Lower leg skin (tissue), 4 donors: ENCODE measurements at places on chromosomes 11 and 22. TPM values are rescaled to one million over a fixed set of nuclear protein-coding genes. Genes with fewer than 3 reads are reported as not detected.

DNA sequence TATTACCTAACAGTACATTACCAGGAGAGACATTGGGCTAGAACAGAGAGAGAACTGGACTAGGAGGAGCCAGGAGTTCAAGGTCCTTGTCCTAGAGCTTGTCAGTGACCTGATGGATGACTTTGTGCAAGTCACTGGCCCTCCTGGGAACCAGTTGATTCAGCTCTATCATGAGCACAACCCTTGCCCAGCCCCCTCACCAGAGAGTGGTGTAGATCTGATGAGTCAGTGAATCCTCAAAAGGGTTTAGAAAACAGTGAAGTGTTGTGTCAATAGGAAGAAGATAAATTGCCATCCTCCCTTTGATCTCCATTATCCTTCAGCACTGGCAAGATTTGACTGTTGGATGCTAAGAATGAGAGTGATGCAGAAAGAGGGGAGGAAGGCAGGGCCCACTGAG lies 24.3 kb downstream of the NEU3 start:
- no peak for DNase-seq

DNA sequence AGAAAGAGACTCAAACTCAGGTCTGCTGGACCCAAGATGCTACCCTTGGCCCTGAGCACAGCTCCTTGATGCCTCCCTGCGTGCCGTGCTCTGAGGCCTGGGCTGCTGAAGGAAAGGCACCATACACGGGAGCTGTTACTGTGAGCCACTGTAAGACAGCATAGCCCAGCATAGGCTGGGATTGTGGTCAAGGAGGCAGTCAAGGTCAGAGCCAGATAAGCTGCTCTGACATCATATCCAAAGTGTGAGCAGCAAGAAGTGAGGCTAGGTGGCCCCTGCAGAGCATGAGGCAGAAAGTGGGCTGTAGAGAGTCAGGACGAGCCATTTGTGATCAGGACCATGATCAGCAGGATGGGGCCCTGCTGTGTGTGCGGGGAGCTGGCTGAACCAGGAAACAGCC lies 7.7 kb downstream of the SLC22A8 start:
- no peak for DNase-seq

GRCh38 chr11:11089805-11090204 lies 232.0 kb upstream of the ZBED5 start:
- DNase-seq: no peak

DNA sequence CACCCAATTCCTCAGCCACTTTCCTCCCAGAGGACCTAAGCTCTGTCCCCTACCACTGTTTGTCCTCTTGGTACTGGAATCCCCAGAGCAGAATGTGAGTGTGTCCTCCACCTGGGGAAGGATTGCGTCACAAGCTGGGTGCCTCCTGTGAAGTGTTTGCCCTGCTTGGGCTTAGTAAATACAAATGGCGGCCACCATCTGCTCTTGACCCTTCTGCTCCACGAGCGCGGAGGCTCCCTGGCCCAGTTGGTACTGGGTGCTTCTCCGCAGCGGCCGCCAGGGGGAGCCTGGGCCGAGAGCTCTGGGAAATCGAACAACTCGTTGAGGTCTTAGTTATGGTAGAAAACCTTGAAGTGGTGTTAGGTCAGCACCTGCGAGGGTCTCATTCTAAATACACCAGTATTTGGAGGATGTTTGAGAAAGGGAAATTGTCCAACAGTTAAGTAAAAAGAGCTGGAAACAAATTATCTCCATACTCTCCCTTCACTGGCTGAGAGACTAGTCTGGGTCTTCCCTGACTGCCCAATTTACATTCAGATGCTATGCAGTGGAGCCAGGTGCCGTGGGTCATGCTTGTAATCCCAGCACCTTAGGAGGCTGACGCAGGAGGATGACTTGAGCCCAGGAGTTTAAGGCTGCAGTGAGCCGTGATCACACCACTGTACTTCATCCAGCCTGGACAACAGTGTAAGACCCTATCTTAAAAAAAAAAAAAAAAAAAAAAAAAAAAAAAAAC lies 74.6 kb upstream of the TEAD1 start:
- peak; percentile 87 for DNase-seq

DGAT2 gene
- total RNA-seq: 306 TPM

DNA sequence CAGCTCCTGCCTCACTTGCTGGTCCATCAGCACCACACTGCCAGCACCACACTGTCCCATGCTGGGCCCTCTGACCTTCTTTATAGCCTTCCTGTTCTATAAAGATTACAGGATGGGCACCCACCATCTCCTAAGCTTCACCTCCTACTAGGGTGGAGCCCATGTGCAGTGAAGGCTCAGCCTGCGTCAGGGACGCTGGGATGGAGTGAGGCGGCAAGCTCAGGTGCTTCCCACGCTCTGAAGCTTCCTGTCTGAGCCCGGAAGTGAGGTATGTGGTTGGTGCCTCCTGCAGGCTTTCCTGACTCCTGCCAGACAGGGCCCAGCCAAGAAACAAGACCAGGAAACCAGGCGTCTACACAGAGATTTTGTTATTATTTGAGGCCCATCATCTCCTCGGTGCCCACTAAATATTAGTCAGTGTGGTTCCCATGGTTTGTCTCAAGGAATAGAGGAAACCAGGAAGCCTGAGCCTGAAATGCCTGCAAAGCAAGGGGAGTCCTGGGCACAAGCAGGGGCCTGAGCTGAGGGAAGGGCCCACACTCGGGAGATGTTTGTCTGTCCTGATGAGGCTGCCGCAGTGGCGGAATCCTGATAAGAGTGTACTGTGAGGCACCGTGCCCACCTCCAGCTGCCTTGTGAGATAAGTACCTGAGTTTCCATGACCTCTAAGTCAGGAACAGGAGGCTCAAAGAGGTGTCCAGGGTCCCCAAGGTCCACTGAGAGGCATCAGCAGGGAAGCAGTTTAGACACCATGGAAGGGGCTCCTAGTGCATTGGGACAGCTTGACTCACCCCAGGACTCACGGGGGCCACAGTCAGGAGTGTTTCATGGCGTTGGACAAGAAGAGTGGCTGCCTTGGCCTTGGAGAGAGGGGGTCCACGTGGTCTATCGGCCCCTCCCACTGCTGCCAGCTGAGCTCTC lies 22.0 kb downstream of the RSPH14 start:
- no peak for DNase-seq

DNA sequence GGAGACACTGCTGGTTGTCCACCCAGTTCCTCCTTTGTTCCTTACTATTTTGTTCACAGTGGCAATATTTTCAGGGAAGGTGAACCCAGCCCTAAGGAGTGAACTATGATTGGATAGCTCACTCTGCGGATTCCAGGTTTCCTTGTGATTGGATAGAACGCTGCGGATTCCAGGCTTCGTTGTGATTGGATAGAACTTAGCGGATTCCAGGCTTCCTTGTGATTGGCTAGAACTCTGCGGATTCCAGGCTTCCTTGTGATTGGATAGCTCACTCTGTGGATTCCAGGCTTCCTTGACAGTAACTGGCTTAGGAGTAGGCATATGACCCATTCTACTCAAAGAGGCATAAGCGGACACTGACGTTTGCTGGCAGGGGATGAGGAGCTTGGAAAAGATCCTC lies 28.6 kb upstream of the ADA2 start:
- no peak for DNase-seq

DNA sequence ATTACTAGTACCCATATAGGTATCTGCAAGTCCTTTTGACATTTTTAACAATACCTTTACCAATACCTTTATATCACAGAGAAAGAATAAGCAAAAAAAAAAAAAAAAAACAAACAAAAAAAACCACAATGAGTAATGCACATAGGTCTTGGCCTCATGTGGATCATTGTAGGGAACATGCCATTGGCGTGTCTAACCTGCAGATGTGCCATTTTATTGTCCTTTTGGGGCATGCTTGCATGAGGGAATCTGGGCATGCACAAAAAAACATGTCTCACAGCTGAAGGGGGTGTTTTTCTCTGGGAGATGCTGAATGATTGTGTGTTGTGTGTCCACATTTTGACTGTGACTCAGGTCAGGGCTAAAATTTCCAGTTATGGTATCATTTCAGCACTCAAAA lies 361.6 kb downstream of the GUCY1A2 start:
- DNase-seq: no peak

- DNase-seq: no peak
These were observed 235.9 kb upstream of the ARHGAP20 start for GRCh38 chr11:110948112-110948511.

IL17REL gene
- not detected for total RNA-seq

GRCh38 chr11:118609380-118610224 lies 2.2 kb downstream of the PHLDB1 start:
- DNase-seq: peak; percentile 88

DNA sequence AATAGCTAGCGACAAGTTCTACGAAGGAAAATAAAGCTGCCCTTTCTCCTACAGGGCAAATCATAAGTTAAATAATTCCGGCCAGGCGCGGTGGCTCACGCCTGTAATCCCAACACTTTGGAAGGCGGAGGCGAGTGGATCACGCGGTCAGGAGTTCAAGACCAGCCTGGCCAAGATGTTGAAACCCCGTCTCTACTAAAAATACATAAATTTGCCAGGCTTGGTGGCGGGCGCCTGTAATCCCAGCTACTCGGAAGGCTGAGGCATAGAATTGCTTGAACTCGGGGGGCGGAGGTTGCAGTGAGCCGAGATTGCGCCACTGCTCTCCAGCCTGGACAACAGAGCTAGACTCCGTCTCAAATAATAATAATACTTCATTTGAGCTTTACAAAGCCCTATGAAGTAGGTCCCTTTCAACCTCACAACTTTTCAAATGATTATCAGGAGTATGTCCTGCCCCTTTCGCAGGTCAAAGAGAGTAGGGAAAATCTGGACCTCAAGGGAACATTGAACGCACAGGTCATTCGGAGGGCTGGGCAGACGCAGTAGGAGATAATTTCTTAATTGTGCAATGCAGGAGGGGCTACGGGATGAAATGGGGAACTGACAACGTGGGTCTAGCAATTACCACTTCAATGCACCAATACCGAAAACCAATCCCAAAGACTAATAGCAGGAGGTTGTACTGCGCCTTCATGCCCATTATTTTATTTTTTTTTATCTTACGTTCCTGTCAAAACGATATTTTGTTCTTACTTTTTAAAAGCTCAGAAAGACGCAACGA lies 590 bp downstream of the COMMD9 start:
- no peak for DNase-seq

RAG2 gene
- not detected for total RNA-seq

- no peak for DNase-seq
These were observed 215.2 kb upstream of the NCAM1 start for GRCh38 chr11:112745973-112746372.

- DNase-seq: no peak
These were observed 12.2 kb downstream of the ATG16L2 start for GRCh38 chr11:72826191-72826941.

DNA sequence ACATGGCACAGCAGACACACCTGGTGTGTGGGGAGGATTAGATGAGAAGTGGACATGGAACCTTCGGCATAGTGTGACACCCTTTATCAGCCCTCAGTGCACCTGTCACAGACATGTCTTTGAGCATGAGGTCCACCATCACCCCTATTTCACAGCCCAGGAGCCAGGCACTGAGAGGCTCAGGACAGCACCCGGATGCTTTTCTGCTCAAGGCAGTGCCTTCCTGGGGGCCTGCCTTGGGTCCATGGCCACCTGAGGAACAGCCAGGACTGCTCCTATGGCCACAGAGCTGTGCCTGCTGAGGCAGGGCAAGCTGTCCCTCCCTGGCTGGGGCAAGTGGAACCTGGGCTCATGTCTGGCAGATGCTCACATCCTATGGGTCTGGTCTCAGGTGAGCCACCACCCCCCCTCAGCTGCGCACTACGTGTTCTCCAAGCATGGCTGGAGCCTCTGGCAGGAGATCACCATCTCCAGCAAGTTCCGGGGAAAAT lies 75.8 kb downstream of the MORC2 start:
- peak; percentile 75 for DNase-seq

GRCh38 chr11:120184371-120184945 lies 26.4 kb upstream of the OAF start:
- peak; percentile 80 for DNase-seq

- no peak for DNase-seq
These were observed 143.1 kb upstream of the DDI1 start for GRCh38 chr11:103893371-103893770.

- no peak for DNase-seq
These were observed 67.8 kb upstream of the A4GALT start for GRCh38 chr22:42788466-42788865.

DNA sequence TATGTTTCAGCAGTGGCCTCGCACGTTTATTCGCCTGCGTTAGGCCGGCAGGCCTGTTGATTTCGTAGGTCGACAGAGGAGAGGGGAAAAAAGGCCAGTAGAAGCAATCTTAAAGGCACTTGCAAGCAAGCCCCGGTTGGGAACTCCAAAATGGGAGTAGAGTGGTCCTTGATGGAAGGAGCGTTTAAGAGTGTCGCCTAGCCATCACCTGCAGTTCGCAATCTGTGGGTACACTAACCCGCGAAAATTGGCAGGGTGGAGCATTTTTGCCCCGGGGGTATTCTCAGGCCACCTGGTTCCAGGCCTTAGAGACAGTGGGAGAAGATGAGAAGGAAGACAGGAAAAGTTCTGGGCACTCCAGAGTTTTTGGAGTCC lies 1.1 kb downstream of the EWSR1 start:
- DNase-seq: no peak

- DNase-seq: no peak
These were observed 72.9 kb downstream of the LARGE2 start for GRCh38 chr11:45995342-45995734.

GRCh38 chr11:80722629-80723028 lies 1281.8 kb upstream of the TENM4 start:
- no peak for DNase-seq

MMP11 gene
- 0.51 TPM for total RNA-seq

DNA sequence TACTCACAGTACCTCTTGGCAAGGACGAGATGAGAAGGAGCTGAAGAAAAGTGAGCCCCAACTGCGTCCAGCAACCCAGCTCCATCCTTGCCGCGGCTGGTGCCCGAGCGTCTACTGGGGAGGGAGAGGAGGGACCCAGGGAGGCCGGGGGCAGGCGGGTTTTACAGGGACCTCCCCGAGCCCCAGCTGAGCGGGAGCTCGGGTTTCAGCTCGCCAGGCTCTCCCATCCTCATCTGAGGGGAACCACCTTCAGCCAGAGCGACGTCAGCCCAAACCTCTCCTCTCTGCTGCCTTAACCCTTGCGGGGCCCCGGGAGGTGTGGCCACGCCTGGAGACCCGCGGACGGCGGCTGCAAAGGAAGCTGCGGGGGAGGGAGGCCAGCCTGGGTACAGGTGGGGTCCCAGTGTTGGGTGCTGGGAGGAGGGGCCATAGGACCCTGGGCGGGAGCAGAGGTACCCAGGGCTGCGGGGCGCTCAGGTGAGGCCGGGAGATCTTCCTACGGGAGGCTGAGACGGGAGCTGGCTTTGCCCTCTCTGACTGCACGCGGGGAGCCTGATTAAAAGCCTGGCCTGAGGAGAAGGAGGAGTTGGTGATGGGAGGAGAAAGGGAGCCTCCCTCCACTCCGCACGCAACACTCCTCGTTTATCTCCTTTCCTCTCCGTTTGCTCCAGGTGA lies at the start of gene PAMR1:
Gene PAMR1 (minus strand): TSS at position 116 of the 675 bp plus-strand sequence. CDS start 31 bp downstream, at position 85.
- peak; percentile 90 for DNase-seq

- DNase-seq: no peak
These were observed 19.3 kb downstream of the SYN3 start for GRCh38 chr22:33038836-33039235.

GRCh38 chr11:614623-615503 lies 887 bp downstream of the IRF7 start:
- no peak for DNase-seq

MS4A12 gene
- total RNA-seq: not detected

- DNase-seq: no peak
These were observed 86.8 kb downstream of the KCNQ1OT1 start for GRCh38 chr11:2612884-2613571.

UCP3 gene
- total RNA-seq: 0.68 TPM
